ENCODE measurements at places on chromosomes 5 and 9. TPM values are rescaled to one million over a fixed set of nuclear protein-coding genes. Genes with fewer than 3 reads are reported as not detected.

Gene SLC36A2
- 8.8 TPM for polyA plus RNA-seq

Gene FCN1
- 2.2 TPM for polyA plus RNA-seq

GRCh38 chr9:119094086-119094485, 275.1 kb downstream of the BRINP1 start:
- no peak for DNase-seq

Gene ITK
- 0.40 TPM for polyA plus RNA-seq

Data from left renal cortex interstitium (tissue), 4 donors.